Chondrocyte (in vitro differentiated cells): ENCODE measurements at places on chromosomes 3 and 15.
A peak's percentile ranks its signal among the peaks of the same experiment; 100 is the strongest.

DNA sequence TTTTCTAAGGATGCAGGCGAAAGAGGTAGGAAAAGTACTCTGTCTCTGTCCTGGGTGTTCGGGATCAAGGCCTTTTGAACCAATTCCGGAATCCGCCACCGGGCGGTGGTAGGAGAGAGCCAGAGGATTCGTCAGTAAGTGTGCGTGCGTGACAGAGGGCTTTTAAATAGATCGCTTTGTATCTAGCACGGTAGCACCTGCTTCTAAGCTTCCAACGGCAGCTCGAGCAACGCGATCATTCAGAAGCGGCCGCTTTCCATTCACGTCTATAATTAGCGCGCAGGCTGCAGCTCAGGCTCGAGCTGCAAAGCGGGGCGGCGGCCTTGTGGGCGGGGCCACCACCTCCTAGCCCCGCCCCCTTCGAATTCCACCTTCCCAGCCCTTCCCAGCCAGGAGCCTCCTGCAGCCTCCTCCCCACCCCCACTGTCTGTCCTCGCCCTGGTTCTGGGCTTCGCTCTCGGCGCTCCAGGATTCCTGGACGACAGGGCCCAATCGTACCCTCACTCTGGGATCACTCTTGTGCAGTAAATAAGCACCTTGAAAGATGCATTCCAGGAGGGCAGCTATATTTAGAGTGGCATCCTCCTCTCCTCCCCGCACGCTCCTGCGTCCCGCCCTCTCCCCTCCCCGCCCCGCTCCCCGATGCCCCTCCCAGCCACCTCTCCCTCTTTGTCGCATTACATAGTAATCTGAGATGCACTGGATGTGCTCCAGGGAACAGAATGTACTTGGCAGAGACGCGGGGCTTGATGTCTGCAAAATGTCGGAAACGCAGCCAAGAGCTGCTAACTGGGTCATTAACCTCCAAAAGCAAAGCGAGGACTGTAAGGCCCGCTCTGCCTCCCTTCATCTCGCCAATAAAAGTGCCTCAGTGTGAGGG lies 224.1 kb upstream of the TPRG1 start:
- peak; percentile 93 for DNase-seq
- H3K27ac ChIP-seq, result peak overlapping the region; percentile 100
- H3K4me1 ChIP-seq, result peaks cover 51% of the 10 kb centered on the region

GRCh38 chr15:49877873-49878521 lies 241.0 kb downstream of the ATP8B4 start:
- DNase-seq, result no peak
- peaks cover 7% of the 10 kb centered on the region for H3K27me3 ChIP-seq
- no peak overlapping the region for H3K27ac ChIP-seq
- H3K4me3 ChIP-seq, result no peak overlapping the region
- no peaks in the 10 kb centered on the region for H3K4me1 ChIP-seq

DNA sequence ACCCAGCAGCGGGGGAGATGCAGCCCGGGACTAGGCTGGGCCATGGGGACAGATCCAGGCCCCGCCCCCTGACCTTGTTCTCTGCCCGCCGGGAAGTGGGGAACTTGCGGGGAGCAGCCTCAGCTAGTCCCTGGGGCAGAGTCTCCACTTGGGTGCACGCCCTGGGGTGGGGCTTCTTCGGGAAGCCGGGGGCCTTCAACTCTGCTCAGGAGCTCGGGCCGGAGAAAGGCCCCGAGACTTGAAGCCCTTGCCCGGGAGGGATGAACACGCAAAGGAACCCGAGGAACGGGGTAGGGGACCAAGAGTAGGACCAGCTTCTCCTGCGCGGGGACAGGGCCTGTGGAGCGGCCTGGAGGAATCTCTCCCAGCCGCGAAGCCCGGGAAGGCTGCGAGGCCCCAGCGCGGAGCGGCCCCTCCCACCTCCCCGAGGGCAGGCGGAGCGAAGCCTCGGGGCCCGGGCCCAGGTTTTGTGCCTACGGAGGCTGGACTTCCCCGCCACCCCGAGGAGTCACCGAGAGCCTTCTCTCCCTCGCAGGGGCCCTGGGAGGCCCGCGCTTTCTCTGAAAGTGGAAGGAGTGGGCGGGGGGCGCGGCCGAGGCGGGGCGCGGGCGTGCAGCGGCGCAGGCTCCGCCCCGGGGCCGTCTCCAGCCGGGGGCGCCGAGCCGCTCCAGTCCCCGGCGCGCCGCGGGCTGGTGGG lies at the start of gene ITPKA:
Gene ITPKA (plus strand): TSS at position 670 of the 697 bp plus-strand sequence. CDS start 54 bp downstream, outside the sequence.
- peaks cover 28% of the 10 kb centered on the region for H3K27me3 ChIP-seq
- H3K36me3 ChIP-seq, result peaks cover 1% of the 10 kb centered on the region

DNA sequence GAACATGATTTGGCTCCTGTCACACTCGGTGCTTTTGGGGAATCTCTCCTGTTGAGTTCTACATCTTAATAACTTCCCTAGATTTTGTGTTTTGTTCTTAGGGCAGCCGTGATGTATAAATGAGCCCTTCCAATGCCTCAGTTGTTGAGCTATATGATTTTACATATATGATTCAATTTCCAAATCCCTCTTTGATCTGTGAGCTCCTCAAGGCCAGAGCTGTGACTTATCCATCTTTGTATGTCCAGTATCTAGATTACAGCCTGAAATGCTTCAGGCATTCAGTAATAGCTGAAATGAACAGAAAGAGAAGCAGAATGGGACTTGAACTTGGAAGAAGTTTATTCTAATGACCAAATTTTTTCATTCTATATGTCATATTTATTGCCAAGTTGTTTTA lies 26.6 kb downstream of the CGGBP1 start:
- no peak for DNase-seq
- peak overlapping the region; percentile 67 for H3K27ac ChIP-seq
- no peaks in the 10 kb centered on the region for H3K36me3 ChIP-seq

- H3K4me1 ChIP-seq, result no peaks in the 10 kb centered on the region
- H3K36me3 ChIP-seq, result peaks cover 6% of the 10 kb centered on the region
- H3K4me3 ChIP-seq, result no peak overlapping the region
- H3K27ac ChIP-seq, result no peak overlapping the region
- H3K27me3 ChIP-seq, result no peaks in the 10 kb centered on the region
Observed at GRCh38 chr15:38335116-38335515, 82.5 kb downstream of the SPRED1 start.

DNA sequence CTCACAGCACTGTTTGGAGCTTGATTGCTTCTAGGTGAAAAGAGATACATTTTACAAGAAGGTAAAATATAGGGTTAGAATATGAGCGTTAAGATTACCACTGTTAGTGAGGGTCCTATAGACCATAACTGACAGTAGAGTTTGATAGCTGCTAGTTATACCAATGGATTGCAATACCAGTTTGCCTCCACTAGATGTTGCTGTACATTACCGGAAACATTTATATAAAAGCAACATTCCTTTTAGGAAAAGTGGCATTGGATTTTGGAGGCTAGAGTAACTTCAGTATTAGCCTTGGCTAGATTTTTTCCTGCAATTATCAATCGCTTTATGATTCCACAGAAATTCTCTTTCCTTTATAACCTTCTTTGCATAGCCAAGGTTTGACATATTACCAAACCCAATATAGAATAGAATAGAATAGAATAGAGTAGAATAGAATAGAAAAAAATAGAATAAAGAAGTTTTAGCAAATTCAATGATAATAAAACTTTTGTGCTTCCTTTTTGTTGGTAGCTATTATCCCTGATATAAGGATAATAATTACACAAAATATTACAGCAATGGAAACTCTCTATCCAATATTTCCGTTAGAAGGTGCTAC lies 1093.6 kb upstream of the ALCAM start:
- no peaks in the 10 kb centered on the region for H3K27me3 ChIP-seq
- no peak overlapping the region for H3K27ac ChIP-seq
- no peak overlapping the region for H3K4me3 ChIP-seq
- peaks cover 10% of the 10 kb centered on the region for H3K4me1 ChIP-seq

GRCh38 chr3:12875857-12876836 lies 34.8 kb upstream of the RPL32 start:
- no peaks in the 10 kb centered on the region for H3K36me3 ChIP-seq
- H3K27me3 ChIP-seq, result peaks cover 3% of the 10 kb centered on the region
- no peaks in the 10 kb centered on the region for H3K4me1 ChIP-seq
- no peak overlapping the region for H3K27ac ChIP-seq
- DNase-seq, result no peak

DNA sequence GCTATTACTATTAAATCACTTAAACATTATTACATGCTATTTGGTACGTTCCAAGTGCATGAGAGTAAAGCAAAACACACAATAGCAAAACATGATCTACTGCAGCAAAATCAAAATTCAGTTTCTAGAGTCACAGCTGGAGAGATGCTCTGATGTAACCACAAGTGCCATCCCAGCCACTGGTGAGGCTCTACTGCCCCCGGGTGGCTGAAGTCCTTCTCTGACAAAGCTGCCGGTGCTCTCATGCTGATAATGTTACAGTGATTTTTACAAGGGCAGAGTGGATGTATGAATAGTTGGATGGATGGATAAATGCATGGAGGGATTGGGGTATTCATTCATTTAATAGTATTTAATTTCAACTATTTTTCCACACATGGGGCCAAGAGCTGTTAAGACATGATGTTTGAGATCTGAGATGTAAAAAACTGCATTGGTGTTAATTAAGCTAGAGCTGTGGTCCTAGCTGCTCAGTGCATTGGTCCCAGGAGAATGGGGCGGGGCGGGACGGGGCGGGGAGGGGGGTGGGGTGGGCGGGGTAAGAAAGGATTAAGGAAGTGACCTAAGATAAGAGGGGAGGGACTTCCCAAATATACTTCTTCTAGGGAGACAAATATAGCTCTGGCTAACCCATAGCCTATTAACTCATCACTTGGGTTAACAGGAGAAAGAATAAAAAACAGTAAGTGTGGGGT lies 5.3 kb upstream of the SPESP1 start:
- no peak overlapping the region for H3K4me3 ChIP-seq
- peak; percentile 82 for DNase-seq

- no peak overlapping the region for H3K4me3 ChIP-seq
- H3K4me1 ChIP-seq, result peaks cover 11% of the 10 kb centered on the region
- H3K27me3 ChIP-seq, result peaks cover 5% of the 10 kb centered on the region
- DNase-seq, result peak; percentile 75
- no peaks in the 10 kb centered on the region for H3K36me3 ChIP-seq
- no peak overlapping the region for H3K27ac ChIP-seq
Observed at GRCh38 chr3:121992601-121993560, 29.2 kb downstream of the ILDR1 start.

DNA sequence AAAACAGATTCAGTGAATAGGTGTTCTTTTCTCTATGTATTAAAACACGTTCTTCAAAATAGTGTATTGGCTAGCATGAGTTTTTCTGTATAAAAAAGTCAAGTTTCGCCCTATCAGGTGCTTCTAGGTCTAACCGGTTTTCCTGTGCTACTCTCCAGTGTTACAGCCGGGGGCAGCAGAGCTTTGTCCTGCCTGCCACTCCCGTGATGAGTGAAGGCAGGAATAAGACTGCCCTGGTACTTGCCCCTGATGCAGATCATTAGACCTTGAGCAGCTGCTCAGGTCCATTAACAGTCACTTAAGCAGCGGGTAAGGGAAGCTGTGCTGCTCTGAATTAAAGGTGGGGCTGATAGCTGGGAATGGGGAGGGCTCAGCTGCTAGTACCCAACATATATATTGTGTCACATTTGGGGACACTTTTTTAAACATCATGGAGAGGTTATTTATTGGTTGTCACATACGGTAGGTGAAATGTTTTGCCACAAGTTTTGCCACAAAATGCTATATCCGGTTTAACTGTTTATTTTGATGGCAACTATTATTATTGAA lies 1.3 kb upstream of the UNC13C start:
- no peaks in the 10 kb centered on the region for H3K36me3 ChIP-seq
- no peak overlapping the region for H3K4me3 ChIP-seq
- H3K27ac ChIP-seq, result no peak overlapping the region
- H3K27me3 ChIP-seq, result peaks cover 26% of the 10 kb centered on the region
- no peak for DNase-seq
- H3K4me1 ChIP-seq, result peaks cover 11% of the 10 kb centered on the region

DNA sequence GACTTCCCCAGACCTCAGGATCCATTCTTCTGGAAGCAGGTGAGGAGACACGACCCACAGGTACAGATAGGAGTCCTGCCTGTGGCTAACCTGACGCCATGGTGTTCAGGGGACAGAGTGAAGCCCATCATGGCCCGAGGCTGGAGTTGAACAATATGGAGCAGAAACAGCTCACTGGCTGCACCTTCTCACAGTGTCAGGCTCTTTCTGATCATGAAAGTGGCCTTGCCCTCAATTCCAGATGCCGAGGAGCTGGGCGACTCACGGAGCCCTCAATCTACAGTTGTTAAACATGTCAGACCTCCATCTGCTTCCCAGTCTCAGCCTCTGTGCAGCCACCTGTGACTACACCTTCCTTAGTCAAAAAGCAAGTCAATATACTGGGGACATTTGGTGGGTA lies 110.8 kb upstream of the SMAD3 start:
- no peaks in the 10 kb centered on the region for H3K36me3 ChIP-seq
- H3K27me3 ChIP-seq, result peaks cover 1% of the 10 kb centered on the region
- no peaks in the 10 kb centered on the region for H3K4me1 ChIP-seq
- DNase-seq, result no peak

- DNase-seq, result no peak
- no peak overlapping the region for H3K4me3 ChIP-seq
- H3K36me3 ChIP-seq, result no peaks in the 10 kb centered on the region
Observed at GRCh38 chr15:52281085-52282035, 14.2 kb downstream of the MYO5C start.

- H3K4me1 ChIP-seq, result no peaks in the 10 kb centered on the region
- no peak overlapping the region for H3K4me3 ChIP-seq
- no peak overlapping the region for H3K27ac ChIP-seq
- peaks cover 3% of the 10 kb centered on the region for H3K36me3 ChIP-seq
- DNase-seq, result no peak
Observed at GRCh38 chr15:41861736-41862356, 23.2 kb downstream of the PLA2G4B start.

DNA sequence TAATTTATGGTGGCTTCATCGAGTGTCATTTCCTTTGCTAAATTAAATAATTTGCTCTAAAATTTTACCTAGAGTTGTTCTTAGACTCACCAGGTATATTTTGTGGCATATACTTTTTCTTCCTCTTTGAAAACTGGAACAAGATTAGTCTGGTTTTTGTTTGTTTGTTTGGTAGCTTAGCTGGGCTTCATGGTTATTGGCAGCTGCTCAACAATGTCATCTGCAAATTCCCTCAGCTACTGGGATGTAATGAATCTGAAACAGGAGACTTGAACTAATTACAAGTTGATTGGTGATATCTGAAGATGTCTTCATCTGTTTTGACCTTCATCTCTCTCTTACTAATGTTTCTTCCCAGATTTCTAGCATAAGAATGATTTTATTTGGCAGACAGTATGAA lies 270.5 kb upstream of the P2RY1 start:
- H3K36me3 ChIP-seq, result no peaks in the 10 kb centered on the region
- no peak overlapping the region for H3K27ac ChIP-seq
- DNase-seq, result no peak
- H3K4me1 ChIP-seq, result no peaks in the 10 kb centered on the region
- no peaks in the 10 kb centered on the region for H3K27me3 ChIP-seq
- H3K4me3 ChIP-seq, result no peak overlapping the region

GRCh38 chr3:167733961-167734497 lies 663 bp downstream of the PDCD10 start:
- DNase-seq, result no peak
- no peaks in the 10 kb centered on the region for H3K36me3 ChIP-seq
- H3K27me3 ChIP-seq, result peaks cover 13% of the 10 kb centered on the region
- H3K4me1 ChIP-seq, result peaks cover 3% of the 10 kb centered on the region
- no peak overlapping the region for H3K27ac ChIP-seq

DNA sequence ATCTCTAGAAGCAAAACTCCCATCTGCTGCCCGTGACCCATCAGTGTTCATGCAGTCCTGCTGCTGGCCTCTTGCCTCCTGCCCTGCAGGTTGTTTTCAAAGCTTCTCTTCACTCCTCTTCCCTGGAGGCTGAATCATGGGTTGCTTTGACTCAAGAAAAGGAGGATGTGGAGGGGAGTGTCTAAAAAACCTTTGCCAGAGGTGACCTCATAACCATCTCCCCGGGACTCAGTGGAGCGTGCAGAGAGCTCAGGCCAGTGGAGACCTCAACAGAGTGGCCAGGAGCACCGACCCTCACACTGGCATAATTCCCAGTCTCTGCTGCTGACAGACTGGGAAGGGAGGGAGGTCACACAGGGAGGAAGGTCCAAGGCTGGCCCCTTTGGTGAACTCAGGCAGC lies 60.9 kb upstream of the ITGA11 start:
- peaks cover 1% of the 10 kb centered on the region for H3K36me3 ChIP-seq
- peaks cover 72% of the 10 kb centered on the region for H3K4me1 ChIP-seq
